ENCODE measurements at places on chromosomes 1 and 21.

DNA sequence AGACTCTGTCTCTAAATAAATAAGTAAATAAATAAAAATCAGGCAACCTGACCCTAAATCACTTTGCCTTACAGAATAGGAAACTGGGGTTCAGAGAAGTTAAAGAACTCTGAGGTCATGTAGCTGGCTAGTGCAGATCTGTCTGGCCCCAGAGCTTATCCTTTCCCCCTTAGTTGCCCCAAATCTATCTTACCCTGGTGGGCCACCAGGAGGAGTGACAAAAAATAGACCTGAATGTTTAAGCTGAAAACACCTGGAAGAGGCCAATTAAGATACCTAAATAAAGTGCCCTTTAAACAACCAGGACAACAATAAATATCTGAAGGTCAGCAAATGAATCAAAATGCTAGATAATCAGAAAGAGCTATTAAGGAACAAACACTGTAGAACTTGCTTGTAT, 59.7 kb downstream of the TEX35 start:
- DNase-seq: no peak

DNA sequence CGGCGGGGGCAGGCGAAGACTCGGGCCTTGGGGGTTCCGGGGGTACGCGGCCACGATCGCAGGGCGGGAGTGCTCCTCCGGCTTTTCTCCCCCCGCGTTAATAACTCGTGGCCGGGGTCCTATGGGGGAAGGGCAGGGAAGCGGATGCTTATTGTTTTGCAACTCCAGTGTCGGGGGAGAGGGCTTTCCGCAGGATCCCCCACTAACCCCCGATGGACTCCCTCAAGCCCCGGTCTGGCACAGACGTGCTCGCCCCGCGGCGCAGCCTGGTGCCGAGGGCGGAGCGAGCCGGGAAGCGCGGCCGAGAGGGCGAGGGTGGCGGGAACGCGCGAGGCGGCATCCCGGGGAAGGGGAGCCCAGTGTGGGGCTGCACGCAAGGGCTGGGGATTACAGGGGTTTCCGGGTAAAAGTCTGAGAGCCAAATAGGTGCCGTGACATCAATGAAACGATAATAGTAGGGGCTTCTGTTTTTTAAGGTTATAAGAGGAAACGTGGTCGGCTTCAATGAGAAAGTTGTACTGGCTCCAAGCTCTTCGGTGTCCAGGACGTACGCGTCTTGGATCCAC, 772 bp downstream of the UCK2 start:
- peak; percentile 36 for DNase-seq

DNA sequence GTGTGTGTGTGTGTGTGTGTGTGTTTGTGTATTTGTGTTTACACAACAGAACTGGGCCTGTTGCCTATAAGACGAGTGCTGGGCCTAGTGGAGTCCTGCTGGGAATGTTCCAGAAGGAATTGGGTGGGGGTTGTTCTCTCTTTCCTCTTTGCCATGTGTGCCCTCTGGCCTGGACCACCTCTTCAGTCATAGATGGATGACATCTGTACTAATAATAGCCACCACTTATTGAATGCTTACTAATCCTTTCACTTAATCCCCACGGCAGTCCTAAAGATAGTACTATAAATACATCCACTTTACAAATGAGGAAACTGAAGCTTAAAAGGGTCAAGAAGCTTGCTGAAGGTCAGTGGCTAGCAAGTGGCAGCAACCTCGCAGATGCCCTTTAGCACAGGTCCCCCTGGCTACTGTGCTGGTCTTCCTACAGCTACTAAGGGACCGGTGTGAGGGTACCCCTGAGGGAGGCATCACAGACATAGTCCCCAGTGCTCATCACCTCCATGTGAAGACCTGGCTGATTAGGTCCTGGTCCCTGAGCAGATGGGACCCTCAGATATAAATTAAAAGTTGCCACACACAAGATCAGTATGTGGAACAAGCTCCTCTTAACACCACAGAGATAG, 55.2 kb upstream of the KIF1B start:
- DNase-seq: no peak

DNA sequence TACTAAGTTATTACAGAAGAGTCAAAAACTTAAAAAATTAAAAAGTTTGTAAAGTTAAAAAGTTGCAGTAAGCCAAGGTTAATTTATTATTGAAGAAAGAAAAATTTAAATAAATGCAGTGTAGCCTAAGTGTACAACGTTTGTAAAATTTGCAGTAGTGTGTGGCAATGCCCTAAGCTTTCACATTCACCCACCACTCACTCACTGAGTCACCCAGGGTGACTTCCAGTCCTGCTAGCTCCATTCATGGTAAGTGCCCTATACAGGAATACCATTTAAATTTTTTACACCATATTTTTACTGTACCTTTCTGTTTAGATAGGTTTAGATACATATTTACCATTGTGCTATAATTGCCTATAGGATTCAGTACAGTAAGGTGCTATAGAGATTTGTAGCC, 88.6 kb downstream of the CTH start:
- DNase-seq: no peak

DNA sequence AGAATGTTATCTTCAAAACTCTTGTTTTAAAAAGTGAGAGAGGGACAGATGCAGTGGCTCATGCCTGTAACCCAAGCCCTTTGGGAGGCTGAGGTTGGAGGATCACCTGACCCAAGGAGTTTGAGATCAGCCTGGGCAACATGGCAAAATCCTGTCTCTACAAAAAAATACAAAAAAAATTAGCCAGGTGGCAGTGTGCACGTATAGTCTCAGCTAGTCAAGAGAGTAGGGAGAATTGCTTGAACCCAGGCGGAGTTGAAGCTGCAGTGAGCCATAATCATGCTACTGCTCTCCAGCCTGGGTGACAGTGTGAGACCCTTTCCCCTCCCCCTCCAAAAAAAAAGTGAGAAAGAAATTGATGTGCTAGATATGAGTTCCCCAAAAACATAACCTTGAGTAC, 131.0 kb downstream of the KCNT2 start:
- DNase-seq: no peak

DNA sequence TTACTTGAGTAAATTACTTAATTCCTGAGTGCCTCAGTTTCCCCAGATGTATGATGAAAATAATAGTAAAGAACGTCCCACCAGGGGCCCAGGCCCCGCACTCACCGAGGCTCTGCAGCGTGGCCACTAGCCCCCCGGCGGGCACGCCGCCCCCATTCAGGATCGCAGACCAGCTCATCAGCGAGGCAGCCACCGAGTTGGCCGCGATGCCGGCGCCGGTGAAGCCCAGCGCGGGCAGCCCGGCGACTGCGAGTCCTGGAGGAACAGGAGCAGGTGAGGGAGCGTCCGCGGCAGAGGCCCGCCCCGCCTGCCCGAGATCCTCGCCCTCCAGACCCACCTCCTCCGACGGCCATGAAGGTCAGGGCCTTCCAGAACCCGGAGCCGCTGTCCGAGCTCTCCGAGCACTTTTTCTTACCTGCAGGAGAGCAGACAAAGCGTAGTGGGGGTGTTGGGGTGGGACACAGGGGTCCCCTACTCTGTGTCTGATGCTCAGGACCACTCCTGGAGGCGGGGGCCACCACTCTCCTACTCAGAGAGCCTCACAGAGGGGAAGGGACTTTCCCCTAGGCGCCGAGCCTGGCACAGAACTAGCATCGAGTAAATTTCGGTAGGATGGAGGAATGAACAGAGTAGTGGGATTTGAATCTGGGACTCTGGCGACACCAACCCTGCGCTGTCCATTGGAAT, 3.7 kb downstream of the IFI6 start:
- DNase-seq: no peak

DNA sequence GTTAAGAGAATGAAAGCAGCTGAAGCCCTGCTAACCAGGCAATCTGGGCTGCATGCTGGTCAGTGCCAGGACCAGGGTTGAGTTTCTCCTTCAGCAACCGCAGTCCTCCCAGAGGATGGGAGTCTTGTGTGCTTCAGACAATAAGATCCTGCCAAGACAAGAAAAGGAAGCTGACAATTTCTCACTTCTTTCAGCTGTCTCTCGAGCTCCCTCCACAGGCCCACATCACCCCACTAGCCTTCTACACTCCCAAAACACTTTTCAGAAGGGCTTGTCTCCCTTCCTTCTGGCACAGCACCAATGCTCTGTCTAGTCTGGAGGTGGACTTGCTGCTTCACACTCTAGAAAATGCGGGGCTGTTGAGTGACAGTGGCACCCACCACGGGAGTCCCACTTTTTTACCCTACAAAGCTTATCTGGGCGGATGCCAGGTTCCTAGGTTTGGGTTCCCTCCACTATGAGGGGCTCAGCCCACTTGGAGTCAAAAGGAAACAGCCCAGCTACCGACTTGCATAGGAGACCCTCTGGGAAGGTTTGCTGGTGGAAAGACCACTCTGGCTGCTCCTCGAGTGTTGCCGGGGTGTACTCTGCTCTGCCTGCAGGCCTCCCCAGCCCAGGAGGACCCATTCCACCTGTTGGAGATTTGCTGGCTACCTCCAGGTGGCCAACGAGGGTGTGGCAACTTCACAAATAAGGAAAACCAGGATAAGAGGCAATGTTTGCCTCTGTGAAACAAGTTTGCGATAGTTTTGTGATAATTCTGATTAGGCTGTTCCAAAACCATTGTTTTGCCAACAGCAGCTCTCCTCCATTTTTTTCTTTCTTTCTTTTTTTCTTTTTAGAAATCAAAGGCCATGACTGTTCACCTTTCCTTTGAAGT, 68.9 kb downstream of the TENT5C start:
- DNase-seq: no peak

DNA sequence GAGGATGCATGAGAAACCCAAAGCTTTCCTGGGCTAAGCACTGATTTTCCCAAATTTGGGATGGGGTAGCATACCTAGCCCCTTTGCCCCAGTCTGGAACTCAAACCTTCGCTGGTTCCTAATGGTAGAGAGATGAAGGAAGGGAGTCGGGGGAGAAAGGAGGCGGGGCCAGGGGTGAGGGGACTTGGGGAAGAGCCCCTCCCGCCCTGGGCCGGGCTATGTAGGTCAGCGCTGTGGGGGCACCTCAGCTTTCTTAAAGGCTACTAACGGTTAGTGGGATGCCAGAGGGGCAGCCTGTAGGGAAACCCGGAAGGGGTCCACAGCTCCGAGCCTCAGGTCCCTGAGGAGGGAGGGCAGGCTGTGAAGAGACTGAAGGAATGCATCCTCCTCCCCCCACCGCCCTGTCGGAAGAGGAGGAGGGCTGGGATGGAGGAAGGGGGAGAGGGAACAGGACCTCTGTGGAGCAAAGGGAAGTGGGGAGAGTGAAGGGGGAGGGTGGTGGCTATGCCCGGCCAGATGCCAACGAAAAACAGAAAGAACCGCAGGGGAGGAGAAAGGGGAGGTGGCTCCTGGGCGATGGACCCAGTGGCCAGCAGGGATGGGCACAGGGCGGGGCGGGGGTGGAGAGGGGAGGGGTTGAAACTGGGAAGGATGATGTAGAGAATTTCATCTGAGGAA, 1.3 kb downstream of the CADM3 start:
- DNase-seq: no peak

DNA sequence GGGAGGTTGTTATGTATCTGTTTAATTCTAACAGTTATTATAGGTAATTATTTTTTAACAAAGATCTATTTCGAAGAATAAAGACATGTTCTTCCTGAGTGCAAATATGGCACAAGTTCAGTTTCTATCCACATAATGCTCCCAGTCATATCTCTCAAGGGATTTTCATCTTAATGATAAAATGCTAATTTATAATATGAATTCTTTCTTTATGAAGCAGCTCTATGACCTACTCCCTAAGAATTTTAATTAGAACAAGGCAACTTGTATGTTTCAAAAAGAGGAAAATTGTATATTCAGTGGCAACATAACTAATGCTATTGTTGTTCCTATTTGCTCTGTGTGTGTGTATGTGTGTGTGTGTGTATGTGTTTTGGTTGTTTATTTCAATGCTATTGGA, 1222.1 kb upstream of the NCAM2 start:
- DNase-seq: no peak

DNA sequence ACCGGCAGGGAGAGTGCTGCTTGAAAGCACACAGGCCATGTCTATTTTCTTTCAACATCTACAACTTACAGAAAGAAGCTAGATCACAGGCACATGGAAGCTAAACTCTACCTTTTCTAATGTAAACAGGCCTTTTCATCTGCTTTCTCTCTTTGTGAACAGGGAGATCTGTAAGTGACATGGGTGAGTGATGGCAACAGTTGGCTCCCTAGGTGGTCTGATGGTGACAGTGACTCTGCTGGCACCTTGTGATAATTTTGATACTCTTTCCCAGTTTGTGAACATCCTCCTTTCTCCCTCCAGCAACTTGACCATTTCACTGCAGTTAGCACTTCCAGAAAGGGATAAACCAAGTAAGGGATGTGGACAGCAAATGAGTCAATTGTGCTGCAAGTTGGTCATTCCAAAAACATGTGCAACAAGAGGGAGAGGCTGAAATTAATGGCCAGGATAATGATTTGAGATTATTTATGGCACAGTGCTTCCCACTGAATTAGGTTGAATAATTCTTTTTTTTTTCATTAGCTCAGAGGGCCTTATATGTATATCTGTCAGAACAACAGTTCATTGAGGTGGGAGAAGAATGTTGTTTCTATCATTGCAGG, 89.5 kb downstream of the XCL2 start:
- no peak for DNase-seq

- no peak for DNase-seq
Measured at GRCh38 chr1:90161625-90162024, 166.7 kb downstream of the ZNF326 start.

DNA sequence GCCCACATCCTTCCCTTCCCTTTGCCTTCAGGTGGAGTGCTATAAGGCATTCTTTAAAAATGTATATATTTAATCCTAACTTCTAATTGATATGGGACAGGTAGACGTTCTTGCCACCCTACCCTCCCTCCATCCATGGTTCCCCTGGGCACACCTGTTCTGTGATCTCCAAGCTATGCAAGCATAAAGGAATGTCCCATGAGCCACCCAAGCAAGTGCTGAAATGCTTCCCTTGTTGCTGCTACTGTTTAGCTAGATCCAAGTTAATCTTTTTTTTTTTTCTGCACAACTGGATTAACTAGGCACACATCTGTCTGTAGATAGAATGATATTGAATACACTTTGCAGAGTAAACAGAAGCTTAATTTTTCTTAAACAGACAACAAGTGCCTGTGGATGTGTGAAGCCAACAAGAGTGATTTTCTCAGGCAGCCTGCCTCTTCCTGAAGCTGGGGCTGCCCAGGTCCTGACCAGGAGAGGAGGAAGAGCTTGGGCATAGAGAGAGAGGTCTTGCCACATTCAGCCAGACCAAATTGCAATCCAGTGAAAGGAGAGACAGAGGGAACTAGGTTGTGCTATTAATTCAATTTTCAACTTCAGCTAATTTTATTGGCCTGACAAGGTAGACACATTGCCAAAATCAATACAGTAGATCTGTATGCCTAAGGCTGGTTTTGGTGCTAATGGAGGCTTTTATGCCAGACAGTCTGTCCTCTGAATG, 28.2 kb upstream of the ATP1B1 start:
- DNase-seq: no peak

DNA sequence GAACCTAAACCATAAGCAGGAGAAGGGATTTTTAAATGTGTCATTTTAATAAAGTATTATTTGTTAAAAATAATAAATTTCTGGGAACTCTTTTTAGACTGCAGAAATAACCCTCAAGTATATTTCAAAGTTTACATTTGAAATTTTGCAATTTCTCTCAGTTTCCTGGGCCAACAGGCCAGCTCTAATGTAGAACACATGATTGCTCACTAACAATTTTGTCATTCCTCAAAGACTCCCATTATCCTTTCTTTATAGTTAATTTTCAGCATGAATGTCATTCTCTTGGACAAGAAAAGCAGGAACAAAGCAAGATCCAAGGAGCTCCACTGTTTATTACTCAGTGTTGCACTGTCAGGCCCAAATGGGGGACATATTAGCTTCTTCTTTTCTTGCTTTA, 119.4 kb upstream of the VANGL1 start:
- DNase-seq: no peak

Measured in neuronal stem cell (in vitro differentiated cells).